Heart left ventricle (tissue), 16 donors: ENCODE measurements at places on chromosomes 7 and 10. TPM values are rescaled to one million over a fixed set of nuclear protein-coding genes. Genes with fewer than 3 reads are reported as not detected.

- no peak for DNase-seq
Measured at GRCh38 chr7:105664816-105665525, 83.7 kb upstream of the EFCAB10 start.

DNA sequence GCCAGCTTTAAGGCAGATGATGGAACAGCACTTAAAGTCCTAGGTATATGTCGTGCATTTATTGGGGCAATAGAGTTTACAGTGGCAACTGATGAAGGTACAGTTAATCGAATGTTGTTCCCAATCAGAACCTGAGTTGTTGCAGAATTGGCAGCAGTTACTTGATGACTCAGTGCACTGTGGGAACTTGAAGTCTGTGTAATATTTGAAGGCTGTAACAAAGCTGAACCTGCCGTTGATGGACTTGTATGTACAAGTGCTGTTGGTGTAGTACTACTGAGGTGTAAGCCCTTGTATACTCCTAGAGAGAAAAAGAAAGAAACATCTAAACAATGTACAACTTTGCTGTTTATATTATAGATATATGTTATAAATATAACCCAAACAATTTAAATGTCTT is 75.3 kb downstream of the EPC1 start:
- DNase-seq = no peak

- no peak for DNase-seq
Measured at GRCh38 chr10:90718182-90718581, 139.7 kb downstream of the HTR7 start.

DNA sequence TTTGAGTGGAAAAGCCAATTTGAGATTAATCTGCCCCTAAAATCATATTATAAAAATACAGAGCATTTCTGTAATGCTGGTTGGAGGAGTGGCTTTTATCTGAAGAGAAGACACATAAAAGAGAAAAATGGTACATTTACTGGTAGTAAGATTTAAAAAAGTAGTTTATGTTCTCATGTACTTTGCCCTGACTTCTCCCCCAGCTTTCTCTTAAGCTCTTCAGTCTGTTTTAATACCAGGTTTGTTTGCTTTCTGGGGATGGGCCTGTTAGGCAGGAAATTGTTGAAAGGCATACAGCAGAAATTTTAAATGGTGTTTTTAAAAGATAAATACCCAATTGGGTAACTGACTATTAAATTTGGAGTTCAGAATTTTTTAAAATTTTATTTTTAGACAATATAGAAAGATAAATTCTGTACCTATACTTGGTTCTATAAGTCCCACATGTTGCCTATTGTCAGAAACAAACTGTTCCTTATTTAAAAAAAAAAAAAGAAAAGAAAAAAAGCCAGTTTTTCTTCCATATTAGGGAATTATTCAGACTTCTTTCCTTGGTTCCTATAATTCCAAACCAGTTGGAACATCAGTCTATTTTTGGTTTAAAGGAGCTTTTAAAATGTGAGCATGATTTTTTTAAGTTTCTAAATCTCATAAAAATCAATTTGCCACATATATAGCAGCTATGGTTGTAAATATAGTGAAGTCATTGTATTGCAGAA is 136.6 kb downstream of the ARID5B start:
- no peak for DNase-seq

Gene PPP1R17
- not detected for polyA plus RNA-seq
